ENCODE measurements at places on chromosomes 16 and 17.
A peak's percentile ranks its signal among the peaks of the same experiment; 100 is the strongest.

DNA sequence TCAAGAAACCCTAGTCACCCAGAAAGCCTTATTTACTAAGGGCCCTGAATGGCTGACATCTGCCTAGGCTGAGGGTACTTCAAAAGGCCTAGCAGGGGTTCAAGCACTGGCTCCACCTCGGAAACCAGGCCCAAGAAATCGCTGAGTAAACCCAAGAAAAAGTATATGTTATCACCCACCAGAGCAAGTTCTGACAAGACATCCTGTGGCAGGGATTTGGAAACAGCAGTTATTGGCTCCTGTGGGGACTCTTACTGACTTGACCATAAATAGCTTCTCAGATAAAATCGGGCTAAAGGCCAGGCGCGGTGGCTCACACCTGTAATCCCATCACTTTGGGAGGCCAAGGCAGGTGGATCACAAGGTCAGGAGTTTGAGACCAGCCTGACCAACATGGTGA is 12.2 kb downstream of the ATP6V0D1 start:
- no peak for DNase-seq

- DNase-seq = no peak
Measured at GRCh38 chr17:41629316-41629715, 4.9 kb upstream of the KRT17 start.

GRCh38 chr17:13671341-13671740 is 69.6 kb upstream of the HS3ST3A1 start:
- no peak for DNase-seq

GRCh38 chr16:877242-878071 is 76.9 kb upstream of the GNG13 start:
- DNase-seq = no peak

GRCh38 chr16:31273676-31274075 is 13.9 kb downstream of the ITGAM start:
- no peak for DNase-seq

- peak; percentile 84 for DNase-seq
Measured at GRCh38 chr17:40417609-40418427, at the start of gene TOP2A. Gene TOP2A, minus strand, starts transcription at chr17:40417896. Its CDS starts 105 bp downstream, at chr17:40417791.

- DNase-seq = no peak
Measured at GRCh38 chr17:17041018-17041521, 1.2 kb upstream of the MPRIP start.

GRCh38 chr16:86078121-86078600 is 179.2 kb downstream of the IRF8 start:
- no peak for DNase-seq

GRCh38 chr17:81383504-81384421 is 11.5 kb upstream of the BAHCC1 start:
- DNase-seq = no peak

DNA sequence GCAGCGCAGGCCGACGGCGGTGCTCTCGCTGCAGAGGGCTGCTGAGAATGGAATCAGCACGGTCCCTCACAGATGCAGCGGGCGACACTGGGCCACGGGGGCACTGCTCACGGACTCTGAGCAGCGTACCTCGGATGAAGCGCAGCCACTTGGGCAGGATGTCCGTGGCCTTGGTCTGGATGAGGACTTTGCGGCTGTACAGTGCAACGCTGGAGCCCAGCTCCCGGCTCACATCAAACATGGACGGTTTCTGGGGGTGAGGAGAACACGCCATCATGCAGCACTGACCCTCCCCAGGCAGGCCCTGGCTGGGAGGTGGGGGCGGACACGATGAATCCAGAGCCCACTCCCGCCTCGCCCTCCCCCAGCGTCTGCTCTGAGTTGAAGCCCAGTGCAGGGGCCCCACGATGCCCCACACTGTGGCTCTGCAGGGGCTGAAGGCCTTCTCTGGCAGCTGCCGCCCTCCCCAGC is 18.1 kb downstream of the DNASE1 start:
- DNase-seq = no peak

GRCh38 chr16:64434526-64435069 is 687.3 kb downstream of the CDH11 start:
- DNase-seq = no peak

DNA sequence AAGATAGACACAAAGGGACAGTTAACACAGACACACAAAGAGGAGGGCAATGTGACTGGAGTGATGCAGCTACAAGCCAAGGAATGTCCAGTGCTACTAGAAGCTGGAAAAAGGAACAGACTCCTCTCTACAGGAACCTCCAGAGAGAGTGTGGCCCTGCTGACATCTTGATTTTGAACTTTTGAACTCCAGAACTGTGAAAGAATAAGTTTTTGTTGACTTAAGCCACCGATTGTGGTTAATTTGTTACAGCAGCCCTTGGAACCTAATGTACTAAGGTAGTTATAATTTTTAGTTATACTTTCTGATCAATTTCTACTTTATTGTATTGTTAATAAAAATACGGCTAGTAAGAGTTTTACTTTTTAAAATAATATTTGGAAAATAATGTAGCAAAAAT is 129.1 kb downstream of the MYO1D start:
- DNase-seq = no peak

- no peak for DNase-seq
Measured at GRCh38 chr16:27320261-27321012, 6.7 kb downstream of the IL4R start.

DNA sequence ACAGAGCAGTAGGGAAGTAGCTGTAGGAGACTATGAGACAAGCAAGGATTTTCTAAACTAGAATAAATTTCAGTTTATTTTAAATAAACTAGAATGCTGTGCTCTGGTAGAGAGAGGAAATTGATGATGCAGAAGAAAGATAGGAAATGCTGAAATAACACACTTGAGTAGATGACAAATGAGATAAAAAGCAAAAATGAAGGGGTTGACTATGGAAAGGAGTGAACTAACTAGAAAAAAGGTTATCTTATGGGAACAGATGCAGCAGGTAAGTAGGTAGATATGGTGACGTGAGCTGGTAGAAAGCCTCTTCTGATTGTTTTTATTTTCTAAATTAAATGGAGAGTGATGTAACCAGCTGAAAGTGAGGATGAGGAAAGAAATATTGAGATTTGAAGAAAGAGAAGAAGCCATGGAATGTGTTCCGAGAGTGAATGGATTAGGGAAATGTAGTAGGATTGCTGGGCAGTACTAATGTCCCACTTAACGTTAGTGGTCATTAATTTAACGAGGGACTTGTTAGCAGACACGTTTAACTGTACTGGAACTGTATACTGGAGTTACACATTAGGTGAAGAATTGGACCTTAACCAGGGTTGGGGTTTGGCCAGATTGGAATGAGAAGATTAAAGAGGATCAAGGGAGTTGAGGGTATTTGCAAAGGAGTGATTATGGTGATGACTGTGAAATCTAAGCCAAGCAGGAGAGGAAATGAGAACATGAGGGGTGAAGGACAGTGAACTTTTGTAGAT is 196.5 kb downstream of the TANC2 start:
- DNase-seq = no peak

GRCh38 chr17:38656959-38657823 is 17.6 kb downstream of the EPOP start:
- DNase-seq = no peak

DNA sequence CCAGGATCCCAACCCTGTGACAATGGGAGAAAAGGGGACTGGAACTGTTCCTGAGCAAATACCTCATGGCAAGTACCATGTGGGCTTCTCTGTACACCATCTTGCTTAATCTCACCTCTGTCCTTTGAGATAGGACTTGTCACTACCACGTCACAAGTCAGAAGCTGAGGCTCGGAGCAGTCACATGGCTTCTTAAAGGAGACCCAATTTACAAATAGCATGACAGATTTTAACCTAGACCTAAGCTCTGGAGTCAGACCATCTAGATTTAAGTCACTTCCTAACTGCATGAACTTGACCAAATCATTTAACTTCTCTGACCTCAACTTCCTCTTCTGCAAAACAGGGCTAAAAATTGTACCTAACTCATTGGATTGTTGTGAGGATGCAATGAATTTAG is 36.0 kb upstream of the CCL1 start:
- DNase-seq = no peak

DNA sequence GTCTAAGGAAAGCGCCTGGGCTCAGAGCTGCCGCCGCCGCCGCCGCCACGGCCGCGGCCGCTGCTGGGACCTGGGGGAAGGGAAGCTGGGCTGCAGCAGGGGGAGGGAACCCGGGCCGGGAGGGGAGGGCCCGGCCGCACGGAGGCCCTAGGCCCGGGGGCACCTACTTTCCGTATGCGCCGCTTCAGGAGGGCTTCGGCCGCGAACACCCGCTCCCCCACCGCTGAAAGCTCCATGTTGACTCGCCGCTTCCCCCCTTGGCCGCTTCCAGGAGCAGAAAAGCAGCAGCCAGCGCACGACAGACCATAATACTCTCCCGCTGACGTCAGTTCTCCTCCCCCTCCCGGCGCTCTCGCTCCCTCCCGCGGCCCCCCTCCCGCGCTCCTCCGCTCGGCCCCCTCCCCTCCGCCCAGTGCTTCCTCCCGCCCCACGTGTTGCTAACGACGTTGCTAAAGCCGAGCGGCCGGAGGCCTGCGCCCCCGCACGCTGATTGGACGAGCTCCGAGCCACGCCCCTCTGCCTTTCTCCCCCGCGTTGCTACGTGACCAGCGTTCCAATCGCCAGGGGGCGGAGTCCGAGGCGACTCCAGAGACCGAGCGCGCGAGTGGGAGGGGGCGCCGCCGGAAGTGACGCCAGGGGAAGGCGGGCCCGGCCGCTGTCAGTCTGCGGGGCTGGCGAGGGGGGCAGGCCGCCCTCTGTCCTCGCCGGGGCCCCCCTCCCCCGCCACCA is at the start of gene CBX8:
Gene CBX8, minus strand, starts transcription at position 315 of the 729 bp plus-strand sequence. Its CDS starts 79 bp downstream, at position 236.
- DNase-seq = peak; percentile 98

DNA sequence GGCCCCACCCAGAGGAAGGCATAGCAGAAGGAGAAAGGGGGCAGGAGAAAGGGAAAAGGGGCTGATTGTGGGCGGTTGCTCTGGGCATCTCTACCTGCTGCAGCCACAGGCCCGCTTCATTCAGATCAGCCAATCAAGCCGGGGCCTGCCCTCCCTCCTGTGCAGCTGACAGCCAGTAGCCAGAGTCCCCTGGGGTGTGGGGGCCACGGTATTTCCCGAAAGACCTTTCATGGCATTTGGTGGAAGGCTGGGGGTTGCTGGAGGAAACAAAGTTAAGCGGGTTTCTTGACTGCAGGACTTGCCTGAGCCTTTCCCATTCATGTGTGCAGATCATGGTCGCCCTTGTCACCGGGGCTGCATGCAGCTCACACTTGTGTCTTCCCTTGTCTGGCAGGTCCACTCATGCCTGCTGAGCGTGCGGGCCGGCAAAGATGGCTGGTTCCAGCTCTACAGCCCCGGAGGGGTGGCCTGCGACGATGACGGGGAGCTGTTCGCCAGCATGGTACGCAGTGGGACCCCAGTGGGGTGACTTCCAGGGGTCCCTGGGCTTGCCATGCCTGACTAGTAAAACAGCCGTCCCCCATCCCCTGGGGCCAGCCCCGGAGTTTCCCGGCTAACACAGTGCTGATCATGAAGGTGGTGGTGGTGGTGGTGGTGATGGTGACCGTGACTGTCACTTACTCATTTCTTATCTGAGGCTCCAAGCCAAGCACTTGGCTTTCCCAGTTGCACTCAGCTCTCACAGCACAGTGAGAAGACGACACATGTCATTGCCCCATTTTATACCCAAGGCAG is 82.7 kb upstream of the PLCG2 start:
- DNase-seq = no peak

GRCh38 chr16:11307639-11308492 is 26.7 kb upstream of the PRM1 start:
- DNase-seq = no peak

DNA sequence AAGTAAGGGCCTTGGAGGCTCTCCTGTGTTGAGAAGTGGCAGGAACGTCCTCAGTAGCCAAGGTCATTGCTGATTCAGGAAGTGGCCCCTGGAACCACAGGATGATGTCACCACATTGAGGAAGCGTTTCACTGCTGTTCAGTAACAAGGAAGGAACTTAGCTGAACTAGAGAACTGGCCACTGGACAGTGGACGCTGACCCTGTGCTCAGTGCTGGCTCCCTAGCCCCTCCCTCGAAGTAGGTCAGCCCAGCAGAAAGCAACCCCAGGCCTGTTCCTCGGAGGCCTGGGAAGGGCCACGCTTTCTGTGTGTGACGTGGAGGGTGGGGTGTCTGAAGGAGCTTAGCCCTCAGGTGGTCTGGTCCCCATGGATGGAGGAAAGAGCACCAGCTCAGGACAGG is 58.3 kb downstream of the B9D1 start:
- DNase-seq = no peak

- no peak for DNase-seq
Measured at GRCh38 chr16:64356267-64356666, 765.6 kb downstream of the CDH11 start.

DNA sequence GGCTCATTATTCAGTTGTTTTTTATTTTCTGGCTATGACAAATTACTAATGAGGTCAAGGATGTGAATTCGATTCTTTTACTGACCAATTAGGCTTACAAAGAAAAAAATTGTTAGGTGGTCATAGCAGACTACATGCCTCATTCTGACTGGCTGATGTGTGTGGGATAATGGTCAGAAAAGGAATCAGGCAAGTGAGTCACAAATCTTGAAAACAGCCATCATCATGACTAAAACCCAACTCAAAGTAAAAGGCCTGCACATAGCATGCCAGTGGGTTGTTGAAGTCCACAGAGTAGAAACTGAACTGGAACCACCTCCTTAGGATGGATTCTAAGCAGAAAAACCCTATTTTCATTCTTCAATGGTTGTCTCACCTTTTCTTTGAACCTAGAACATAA is 8.6 kb downstream of the RPGRIP1L start:
- DNase-seq = no peak

GRCh38 chr16:29230671-29231096 is 175.8 kb downstream of the NPIPB11 start:
- DNase-seq = no peak

- DNase-seq = no peak
Measured at GRCh38 chr17:78268191-78268874, 36.9 kb downstream of the TMEM235 start.

DNA sequence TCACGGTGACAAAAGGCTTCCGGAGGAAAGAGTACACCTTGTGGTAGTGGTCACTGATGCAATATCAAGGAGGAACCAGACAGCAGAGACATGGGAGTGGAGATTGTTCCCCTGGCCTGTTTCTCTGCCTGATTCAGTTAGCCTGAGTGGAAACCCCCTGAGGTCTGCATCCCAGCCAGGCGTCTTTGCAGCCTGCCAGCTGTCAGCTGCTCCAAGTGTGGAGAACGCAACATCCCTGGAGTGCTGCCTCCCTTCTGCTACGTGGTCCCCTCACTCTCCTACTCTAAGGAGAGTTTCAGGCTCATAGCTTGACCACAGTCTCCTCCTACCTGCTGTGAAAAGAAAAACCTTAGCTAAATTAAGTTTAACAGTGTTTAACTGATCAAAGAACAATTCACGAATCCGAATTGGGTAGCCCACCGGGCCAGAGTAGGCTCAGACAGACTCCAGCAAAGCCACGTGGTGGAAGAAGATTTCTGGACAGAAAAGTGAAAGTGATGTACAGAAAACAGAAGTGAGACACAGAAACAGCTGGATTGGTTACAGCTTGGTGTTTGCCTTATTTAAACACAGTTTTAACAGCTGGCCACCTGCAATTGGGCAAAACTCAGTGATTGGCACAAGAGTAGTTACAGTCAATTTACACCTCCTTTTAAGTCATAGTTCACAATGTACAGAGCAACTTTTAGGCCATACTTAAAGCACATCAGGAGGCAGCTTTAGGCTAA is 188.6 kb downstream of the DNAH9 start:
- DNase-seq = no peak

GRCh38 chr16:88103581-88104188 is 152.5 kb downstream of the BANP start:
- DNase-seq = no peak
